ENCODE measurements at places on chromosomes 2 and 18.

DNA sequence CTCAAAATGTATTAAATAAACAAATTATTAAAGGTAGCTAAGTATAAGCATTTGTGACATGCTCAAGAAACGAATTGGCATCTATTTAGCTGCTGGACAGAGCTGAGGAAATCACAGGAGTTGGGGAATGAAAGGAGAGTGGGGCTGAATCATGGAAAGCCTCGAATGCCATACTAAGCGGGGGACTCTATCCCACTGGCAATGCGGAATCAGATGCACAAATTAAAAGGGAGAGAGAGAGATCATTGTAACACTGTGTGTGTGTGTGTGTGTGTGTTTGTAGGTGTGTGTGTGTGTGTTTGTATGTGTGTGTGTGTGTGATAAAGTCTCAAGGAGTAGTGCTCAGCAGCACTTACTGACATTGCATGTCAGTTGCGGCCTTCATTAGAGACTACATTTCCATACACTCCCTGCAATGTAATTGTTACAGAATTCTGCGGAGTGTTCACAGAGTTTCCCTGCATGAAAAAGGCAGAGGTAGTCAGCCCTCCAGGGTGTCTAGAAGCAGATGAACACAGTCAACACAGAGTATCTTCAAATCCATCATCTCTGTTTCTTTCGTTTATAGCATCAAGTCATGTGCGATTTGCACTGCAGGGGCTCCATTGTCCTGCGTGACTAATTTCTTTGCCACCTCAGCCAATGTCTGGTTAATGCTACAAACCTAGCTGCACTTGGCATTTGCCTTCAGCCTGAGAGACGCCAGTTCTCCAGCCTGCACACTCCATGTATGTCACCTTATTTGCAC is 111.7 kb upstream of the CYRIA start:
- DNase-seq: no peak

DNA sequence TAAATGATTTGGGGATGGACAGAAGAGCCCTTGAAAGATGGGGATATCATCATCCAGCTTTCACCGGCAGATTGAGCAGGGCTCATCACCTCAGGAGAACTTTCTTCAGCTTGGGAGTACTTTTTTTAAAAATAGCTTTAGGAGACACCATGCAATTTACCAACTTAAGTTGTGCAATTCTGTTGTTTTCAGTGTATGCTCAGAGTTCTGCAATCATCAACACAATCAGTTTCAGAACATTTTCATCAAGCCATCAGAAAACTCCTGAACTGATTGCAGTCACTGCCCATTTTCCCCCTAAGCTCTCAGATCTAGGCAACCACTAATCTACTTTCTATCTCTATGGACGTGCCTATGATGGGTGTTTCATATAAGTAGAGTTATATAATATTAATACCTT is 117.7 kb downstream of the CRIM1 start:
- no peak for DNase-seq

DNA sequence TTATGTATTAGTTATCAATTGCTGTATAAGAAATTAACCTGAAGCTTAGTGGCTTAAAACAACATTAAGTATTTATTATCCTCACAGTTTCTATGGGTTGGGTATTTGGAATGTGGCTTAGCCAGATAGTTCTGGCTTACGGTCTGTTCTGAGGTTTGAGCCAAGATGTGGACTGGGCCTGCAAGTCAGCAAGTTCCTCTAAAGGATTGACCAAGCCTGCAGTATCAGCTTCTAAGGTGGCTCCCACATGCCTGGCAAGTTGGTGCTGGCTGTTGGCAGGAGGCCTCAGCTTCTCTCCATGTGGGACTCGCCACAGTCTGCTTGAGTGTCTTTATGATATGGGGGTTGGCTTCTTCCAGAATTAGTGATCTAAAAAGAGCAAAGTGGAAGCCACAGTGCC is 45.0 kb upstream of the TCF4 start:
- DNase-seq: no peak

GRCh38 chr2:133200684-133201421 is 367.4 kb downstream of the NCKAP5 start:
- DNase-seq: no peak

DNA sequence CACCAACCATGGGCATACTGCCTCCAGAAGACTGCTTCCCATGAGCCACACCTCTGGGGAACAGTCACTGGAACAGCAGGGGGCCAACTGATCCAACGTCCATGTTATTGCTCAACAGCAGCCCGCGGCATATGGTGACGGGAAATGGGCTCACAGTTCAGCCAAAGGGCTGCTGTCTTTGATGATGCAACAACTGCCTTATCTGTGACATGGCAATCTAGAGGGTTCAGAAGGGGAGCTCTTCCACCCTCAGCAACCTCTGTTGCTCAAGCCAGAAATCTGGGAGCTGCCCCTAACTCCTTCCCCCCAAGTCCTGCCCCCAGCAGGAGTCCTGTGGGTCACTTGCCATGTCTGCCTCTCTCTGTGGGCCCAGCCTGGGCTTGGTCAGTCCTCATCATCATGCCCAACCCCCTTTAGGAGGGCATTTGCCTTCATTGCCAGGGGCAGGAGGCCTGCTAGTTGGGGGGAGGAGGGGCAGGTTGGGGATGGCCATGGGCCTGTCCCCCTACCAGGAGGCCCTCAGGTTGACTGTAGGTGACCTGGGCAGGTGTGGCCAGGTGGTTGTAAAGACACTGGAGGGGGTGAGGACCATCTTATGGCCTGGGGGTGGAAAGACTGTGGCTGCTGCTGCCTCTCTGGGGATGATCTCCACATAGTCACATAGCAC is 212.9 kb downstream of the CYP26B1 start:
- peak; percentile 31 for DNase-seq

DNA sequence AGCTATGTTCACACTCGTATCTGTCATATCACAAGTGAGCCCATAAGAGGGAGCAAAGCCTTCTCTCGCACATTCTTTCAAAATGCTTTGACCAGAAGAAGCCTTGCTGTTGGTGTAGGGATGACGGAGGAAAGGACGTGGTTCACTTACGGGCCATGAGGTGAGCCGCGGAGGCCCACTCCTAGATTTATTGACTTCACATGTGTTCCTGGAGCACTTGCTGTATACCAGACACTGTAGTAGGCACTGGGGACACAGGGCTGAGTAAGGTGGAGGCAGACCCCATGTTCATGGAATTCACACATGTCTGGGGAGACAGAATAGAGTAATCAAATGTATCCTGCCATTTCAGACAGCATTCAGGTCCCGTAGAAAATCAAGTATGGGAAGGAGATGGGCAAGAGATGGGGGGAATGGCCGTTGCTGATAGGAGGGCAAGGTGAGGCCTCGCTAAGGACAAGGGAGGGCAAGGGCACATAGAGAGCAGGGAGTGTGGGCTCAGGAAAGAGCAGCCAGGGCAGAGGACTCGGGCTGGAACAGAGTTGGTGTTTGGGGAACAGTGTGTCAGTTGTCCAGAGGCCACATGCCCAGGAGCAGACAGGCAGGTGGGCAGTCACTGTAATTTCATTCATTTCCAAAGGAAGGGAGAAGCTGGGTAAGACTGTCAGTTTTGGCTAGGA is 182.2 kb downstream of the LDLRAD4 start:
- DNase-seq: no peak

GRCh38 chr2:226794751-226795171 is 4.9 kb downstream of the IRS1 start:
- no peak for DNase-seq

DNA sequence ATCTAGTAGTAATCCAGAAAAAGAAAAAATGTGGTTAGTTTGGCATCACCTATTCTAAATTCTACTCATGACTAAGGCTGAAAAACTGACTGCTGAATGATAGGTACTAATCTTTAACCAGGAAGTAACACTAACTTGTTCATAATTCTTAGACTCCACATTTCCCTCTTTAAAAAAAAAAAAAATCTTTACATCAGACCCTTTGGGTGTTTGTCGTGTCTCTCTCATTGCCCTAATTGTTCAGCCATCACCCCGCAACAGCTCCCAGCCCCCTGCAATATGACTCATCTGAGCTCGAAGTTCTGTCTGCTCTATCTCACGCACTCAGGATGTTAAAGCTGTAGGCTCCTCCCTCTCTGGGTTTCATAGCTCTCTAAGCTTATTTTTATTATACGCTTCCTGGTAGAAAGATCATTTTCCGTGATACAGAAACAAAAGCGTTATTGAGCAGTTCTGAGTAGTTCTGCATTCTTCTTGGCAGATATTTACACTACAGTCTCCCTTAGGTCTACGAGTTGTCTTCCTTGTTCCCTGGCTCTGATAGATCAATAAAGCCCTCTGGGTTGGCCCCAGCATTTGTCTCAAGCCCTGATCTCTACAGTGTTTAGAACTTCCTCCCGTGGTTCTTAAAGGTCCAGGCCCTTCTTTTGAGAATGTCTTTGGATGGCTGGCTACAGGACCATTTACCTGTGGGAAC is 95.6 kb downstream of the TNFRSF11A start:
- peak; percentile 47 for DNase-seq

DNA sequence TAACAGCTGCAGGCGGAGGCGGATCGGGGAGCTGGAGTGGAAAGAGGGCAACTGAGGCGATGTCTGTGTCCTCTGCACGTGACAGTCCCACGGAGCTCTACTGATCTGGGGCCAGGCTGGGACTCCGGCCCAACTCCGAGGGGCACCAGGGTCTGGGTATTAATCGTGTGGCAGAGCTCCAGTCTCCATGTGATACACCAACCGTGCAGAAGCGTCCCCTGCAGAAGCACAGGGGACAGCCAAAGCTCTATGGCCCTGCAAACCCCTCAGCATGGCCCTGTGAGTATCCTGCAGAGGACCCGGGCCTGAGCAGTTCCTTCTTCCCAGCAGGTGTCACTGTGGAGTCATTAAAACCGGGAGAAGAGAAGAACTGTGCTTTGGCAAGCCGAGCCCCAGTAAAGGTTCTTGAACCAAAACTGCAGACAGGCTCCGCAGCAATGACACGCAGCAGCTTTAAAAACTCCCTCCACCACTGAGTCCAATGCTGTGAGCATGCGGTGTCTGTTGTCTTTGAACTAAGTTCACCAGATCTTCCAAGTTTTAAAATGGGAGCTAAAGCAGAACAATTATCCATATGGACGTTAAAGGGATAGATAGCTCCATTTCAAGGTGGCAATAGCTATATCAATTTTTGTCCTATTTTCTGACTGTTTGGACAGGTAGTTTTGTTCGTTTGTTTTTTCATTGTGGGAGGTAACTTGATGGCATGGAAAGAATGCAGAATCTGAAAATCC is 79.4 kb downstream of the TMEM182 start:
- peak; percentile 43 for DNase-seq

DNA sequence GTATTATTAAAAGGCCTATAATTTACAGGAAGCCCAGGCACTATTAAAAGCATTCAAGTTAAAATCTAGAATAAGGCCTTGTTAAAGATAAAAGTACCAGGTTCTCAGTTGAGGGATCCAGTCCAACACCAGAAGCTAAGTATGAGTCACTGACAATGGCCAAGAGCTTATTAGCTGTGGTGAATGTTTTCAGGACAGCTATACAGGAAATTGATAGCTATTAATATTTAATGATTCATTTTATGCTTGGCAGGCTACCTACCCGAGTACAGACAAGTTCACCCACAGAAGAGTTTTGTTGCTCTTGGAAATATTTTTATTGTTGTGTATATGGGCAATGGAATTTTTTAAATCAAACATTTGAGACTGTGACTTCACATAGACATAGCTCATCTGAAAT is 729.6 kb upstream of the ZNF804A start:
- DNase-seq: no peak

- DNase-seq: no peak
Measured at GRCh38 chr2:50875561-50875960, 156.4 kb downstream of the NRXN1 start.

- DNase-seq: no peak
Measured at GRCh38 chr2:130966775-130967490, 126.3 kb downstream of the FAM168B start.

DNA sequence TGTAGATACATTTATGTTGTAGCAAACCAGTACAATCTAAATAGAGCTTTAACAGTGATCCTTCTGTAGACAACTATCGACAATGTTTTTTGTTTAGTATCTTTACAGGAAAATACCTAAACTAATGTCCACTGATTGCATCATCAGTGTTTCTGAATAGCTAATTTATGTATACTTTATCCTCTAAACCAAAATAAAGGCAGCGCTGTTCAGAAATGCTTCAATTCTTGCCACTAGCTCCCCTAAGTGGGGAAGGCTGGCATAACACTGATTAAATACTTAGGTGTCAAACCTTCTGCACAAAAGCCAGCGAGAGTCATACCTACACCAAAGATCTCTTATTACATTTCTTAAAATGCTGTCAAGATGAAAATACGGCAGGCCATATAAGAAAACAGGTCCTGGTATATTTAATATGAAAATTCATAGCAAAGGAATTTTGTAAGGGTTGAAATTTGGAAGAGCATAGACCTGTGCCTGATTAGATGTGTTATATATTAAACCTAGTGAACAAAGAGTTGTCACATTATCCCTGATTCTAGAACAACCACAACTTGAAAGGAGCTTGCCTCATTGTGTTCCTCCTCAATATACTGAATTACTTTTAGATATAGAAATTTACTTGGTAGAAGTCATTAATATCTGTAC is 1693.4 kb upstream of the SLC39A10 start:
- DNase-seq: no peak

GRCh38 chr2:121200011-121200347 is 85.0 kb downstream of the TFCP2L1 start:
- DNase-seq: no peak

GRCh38 chr2:28639836-28640235 is 111.8 kb upstream of the PPP1CB start:
- no peak for DNase-seq

DNA sequence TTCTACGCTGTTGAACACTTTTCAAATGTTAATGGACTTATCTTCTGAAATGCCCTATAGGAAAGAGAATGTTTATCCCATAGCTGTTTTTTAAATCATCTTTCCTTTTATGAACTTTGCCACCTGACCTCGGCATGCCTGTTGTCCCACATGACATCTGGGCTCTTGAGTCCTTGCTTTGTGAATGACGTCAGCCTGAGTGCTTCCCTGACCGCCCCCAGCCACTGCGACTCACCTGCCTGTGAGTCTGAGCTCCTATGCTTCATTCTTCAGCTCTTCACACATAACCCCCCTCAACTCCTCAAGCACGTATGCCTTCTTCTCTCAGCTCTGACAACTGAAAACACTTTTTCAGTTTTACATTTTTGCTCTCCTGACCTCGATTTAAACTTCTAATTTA is 166.8 kb downstream of the DCDC2C start:
- DNase-seq: no peak

- DNase-seq: no peak
Measured at GRCh38 chr2:133486771-133487191, 81.5 kb downstream of the NCKAP5 start.

GRCh38 chr2:221997100-221997499 is 301.7 kb downstream of the PAX3 start:
- DNase-seq: no peak

DNA sequence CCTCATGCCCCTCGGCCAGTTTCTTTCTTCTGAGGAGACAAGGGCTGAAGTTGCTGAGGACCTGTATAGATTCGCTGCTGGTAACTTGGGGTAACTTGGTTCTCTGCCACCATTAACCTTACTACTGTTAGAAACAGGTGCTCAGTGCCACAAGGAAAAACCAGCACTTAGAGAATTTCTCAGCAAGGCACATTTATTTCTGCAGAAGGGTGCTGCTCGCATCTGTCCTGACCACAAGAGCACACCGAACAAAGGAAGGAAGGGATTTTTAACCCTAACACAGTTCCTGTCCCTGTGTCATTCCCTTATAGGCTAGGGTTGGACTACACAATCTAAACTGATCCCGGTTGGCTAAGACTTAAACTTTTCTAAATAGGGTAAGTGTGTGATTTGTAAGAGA is 154.1 kb downstream of the SOCS6 start:
- DNase-seq: no peak
